ENCODE measurements at places on chromosomes 5 and 9.

DNA sequence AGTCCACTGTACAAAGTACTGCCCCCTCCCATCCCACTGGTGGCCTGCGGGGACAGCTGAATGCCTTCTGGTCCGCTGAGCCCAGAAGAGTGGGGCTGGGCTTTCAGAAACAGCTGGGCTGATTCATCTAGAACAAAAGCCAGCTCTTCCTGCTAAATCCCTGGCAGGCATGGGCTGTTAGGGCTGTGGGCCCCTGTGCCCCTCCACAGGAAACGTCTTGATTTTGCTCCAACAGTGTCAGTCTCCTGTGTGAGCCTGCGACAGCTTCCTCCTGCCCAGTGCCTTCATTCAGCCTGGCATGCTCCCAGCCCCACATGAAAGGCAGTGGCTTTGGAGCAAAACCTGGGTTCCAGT lies 6.9 kb upstream of the GSN start:
- no peak for DNase-seq

DNA sequence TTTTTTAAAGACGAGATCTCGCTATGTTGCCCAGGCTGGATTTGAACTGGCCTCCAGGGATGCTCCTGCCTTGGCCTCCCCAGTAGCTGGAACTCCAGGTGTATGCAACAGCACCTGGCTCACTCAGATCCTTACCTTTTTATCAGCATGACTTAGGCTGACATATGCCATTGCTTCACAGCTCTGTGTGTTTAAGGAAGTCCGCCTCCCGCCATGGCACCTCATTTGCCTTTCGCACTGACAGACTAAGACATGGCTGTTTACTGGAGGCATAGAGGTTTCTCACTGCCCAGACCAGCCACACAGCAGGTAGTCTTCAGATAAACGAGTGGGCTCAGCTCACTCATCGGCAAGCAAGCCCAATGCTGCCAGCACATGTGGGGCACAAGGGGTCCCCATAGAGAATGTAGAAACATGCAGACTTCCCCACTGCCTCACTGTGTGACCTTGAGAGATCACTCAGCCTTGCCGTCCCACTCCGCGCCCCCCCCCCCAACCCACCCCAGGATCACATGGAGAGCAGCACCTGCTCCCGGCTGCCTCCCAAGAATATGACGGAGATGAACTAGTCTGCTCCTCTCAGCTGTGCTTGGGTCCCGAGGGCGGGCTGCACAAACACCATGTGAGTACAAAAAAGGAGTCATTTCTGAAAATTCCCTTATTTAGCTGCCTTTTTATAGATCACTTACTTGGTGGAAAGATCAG lies 62.8 kb downstream of the DCP2 start:
- DNase-seq = no peak

- DNase-seq = no peak
These were observed 62.7 kb downstream of the ABLIM3 start for GRCh38 chr5:149203921-149204441.

GRCh38 chr5:11310158-11310557 lies 549.1 kb upstream of the DAP start:
- no peak for DNase-seq

- DNase-seq = no peak
These were observed 58.0 kb downstream of the ZNF510 start for GRCh38 chr9:96719921-96720320.

GRCh38 chr5:71816307-71816706 lies 97.2 kb downstream of the CARTPT start:
- no peak for DNase-seq

DNA sequence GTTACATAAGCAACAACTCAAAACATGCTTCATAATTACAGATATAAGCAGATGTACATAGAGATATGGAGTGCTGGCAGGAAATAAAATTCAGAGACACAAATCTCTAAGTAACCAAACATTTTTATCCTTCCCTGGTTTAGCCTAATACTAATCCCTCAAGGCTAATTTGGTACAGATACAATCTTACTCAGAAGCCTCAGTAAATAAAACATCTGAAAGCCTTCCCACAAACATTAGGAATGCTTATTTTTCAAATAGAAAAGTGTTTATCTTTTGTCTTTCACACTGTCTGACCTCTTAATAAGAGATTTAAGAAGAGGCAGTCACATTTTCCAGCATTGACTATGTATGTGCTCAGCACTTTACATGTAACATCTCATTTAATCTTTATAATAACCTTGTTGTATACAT lies 399.4 kb downstream of the ARRDC3 start:
- no peak for DNase-seq

DNA sequence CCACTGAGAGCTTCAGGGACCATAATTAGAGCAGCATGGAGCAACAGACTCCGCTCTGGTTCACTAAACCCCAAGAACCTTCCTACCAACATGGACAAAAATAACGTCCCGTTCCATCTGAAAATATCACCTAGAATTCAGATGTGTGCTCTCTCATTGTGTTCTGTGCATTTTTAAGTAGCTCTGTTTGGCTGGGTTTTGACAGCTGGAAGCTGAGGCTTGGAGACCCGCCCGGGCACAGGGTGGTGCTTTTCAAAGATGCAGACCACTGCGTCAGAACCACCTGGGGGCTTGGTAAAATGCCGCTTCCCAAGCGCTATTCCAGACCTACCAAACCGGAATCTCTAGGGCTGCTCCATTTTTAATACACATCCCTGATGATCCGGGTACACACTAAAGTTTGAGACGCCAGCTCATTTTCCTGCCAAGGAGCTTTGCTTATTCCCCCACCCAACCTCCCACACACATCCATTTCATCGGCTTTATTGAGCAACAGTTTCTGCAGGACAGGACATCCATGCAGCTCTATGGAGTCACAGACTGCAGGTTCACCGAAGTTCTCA lies 104.8 kb downstream of the GABBR2 start:
- DNase-seq = no peak

DNA sequence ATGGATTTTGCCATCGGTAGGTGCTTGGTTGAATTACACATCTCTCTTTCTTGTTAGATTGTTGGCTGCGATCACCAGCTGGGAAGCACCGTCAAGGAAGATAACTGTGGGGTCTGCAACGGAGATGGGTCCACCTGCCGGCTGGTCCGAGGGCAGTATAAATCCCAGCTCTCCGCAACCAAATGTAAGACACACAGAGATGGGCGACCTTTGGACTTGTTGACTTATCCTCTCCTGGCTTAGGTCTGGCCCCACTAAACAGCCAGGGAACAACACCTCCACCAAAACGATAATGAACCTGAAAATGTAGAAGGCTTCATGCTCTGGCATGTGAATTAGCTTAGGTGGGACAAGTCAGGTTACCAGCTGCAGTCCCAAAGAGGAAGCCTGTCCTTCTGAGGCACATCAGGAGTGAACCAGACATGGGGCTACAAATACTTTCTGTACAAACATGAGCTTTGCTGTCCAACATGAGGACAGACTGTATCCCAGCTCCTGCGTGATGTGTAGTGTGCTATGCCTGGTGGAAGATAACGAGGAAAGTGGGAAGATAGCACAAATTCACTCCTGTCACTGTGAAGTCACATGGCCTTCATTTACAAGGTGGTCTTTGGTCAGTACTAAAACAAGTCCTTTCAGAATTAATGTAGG lies 148.4 kb downstream of the ADAMTSL1 start:
- DNase-seq = no peak

- DNase-seq = no peak
These were observed 43.7 kb downstream of the STK10 start for GRCh38 chr5:172144291-172144815.

- no peak for DNase-seq
These were observed 12.8 kb downstream of the SLC1A1 start for GRCh38 chr9:4503103-4503502.

DNA sequence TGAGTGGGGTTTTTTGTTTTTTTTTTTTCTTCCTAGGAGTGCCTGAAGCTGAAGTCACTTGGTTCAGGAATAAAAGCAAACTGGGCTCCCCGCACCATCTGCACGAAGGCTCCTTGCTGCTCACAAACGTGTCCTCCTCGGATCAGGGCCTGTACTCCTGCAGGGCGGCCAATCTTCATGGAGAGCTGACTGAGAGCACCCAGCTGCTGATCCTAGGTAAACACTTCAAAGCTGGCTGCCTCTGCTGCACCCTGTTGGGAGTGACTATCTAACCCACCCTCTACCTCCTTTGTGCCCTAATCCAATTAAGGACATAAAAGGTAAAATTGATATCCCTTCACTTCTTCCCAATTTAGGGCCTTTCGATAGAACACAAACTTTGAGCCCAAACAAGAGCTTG lies 206.8 kb downstream of the SAXO1 start:
- no peak for DNase-seq

DNA sequence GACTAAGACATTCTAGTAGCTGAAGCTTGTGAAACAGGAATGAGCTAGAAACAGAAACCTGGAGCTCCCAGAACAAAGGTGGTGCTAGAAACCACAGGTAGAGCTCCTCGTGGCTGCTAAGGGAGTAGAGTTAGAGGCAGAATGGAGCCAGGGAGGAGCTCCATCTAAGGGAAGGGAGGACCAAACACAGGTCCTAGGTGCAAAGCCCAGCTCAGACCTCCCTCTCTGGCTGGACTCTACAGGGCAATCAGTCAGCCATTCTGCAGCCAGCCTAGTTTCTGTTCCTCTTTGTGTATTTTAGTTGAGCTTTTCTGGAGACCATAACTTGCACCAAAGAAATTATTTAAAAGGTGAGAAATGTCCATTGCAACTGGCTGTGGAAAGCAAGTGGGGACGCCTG lies 70.4 kb downstream of the CRB2 start:
- DNase-seq = no peak

DNA sequence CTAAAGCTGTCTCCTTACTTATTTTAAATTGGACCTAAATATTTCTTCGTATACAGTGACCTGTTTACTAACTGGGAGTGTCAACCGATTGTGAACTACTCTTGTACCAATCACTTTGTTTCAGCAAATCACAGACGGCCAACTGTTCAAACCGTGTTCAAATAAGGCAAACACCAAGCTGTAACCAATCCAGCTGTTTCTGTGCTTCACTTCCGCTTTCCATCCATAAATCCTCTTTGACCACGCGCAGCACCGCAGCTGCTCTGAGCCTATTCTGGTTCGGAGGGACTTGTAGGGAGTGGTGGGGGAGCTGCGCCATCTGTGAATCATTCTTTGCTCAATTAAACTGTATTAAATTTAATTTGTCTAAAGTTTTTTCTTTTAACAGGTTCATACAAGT lies 4.8 kb upstream of the FAM240B start:
- no peak for DNase-seq

DNA sequence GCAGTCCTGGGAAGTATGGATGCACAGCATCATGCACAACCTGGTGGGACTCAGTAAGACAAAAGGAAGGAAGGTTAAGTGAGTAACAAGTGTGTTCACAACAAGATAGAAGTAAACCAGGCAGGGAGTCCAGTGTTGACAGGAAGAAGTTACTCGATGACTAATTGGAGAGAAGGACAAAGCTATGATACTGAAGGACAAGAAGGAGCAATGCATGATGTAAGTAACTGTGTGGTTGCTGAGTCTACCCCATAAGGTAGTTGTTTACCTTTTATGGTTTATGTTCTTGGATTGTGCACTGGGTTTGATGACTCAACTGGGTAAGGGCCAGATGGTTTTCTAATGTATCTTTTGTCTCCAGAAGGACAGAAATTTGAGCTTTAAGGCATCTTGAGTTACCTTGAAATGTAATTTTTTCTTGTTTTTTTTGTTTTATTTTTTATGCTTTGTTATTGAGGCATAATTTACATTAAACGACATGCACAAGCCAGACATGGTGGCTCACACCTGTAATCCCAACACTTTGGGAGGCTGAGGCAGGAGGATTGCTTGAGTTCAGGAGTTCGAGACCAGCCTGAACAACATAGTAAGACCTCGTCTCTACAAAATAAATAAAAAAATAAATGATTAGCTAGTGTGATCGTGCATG lies 89.2 kb upstream of the CAST start:
- DNase-seq = no peak

DNA sequence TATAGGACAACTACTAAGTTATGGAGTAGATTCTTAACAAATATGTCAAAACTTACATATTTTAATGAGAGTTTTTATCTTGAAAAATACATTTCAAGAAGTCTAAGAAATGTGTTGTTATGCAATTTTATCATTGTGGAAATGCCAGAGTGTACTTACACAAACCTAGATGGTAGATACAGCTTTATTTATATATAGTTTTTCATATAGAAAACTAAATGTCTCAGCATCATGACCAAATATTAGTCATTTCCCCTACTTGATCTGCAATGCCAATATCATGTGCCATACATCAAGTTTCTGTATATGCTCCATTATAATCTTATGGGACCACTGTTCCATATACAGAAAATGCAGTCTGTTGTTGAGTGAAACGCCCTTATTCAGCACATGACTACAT lies 28.7 kb downstream of the CAST start:
- DNase-seq = no peak

DNA sequence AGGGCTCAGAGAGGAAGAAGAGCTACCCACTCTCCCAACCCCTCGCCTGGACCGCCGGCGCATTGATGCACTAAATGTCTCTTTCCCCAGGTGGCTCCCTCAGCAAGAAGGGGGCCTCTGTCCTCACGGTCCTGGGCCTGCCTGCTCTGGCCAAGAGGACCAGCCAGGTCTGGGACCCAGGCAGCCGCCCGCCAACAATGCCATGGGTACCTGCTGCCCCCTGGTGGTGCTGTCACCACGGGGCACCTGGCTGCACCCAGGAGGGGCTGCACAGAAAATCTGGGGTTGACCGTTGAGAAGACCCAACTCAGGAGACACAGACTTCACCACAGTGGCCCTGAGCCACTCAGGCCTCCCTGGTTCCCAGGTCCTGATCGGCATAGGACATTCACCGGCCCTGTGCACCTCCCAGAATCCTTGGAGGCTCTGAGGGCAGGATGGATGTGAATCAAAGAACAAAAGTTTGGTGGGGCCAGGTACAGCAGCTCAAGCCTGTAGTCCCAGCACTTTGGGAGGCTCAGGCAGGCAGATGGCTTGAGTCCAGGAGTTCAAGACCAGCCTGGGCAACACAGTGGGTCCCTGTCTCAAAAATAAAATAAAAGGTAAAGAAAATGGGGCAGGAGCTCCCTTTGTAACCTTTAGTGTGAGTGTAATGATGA lies 2.4 kb upstream of the VAV2 start:
- DNase-seq = peak; percentile 69

- no peak for DNase-seq
These were observed 242.7 kb downstream of the DEPDC1B start for GRCh38 chr5:60457233-60457632.

GRCh38 chr5:142106061-142106460 lies 2.5 kb upstream of the NDFIP1 start:
- DNase-seq = no peak

GRCh38 chr5:180799194-180799593 lies 3.4 kb downstream of the MGAT1 start:
- DNase-seq = no peak

GRCh38 chr5:132228241-132229035 lies 785 bp upstream of the P4HA2 start:
- DNase-seq = no peak

DNA sequence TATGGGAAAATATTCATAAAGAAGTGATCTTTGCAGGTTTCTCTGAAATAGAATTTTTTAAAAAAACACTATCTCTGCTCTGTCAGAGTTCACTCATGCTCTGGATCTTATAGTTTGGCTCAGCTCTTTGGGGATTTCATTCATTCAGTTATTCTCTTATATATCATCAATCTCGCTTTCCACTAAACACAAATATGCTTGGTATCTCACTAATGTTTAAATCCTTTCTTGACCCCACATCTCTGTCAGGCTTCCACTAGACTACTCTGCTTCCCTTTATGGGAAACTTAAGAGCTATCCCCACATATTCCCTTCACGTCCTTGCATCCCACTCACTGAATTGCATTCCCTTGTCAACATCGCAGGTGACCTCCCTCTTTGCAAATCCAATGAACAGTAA lies 396.1 kb downstream of the ENC1 start:
- no peak for DNase-seq
